ENCODE measurements at places on chromosomes 3 and 15.

- DNase-seq = no peak
Measured at GRCh38 chr15:101428758-101429157, 60.7 kb downstream of the PCSK6 start.

DNA sequence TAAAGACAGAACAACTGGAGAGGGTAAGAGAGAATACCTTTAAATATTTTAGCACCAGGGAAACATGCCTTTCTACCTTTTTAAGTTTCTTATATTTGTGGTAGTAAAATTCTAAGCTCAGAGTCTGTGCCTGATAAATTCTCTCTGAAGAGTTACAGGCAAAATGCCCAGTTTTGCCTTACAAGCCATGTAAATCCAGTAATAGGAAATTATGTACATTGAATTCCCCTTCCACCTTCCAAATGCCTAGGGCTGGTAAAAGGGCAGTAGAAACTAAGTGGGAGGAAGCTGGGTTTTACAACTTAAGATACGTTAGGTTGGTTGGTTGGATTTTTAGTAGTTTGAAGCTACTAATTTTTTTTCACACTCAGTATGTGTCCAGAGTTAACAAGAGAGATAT, 43.1 kb upstream of the TP63 start:
- no peak for DNase-seq

DNA sequence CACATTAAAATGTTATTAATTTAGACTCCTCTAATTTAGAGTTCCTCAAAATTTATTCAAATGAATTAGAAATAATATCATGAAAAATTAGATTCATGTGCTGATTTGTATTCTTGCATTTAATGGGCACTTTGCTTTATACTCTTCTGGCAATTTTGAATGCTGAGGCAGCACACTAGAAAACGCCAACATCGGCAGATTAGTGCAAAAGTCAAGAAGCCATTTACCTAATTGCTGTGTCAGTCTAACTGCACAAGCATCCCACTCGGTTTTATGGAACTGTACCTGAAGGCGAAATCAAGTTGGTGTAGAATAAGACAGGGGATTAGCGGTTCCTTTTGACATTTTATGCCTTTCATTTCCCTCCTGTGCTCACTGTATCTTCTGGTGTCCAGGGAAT, 382.0 kb downstream of the ROBO2 start:
- DNase-seq = no peak

- DNase-seq = no peak
Measured at GRCh38 chr3:119380697-119381096, 82.7 kb downstream of the TMEM39A start.

Data from activated CD8-positive, alpha-beta memory T cell treated with anti-CD3 and anti-CD28 coated beads, Interleukin-2, amount 50 U/mL, for 4 hours (primary cell).